Fibroblast of the aortic adventitia (primary cell): ENCODE measurements at places on chromosomes 11 and 22. TPM values are rescaled to one million over a fixed set of nuclear protein-coding genes. Genes with fewer than 3 reads are reported as not detected.

Gene VPREB1
- total RNA-seq, result not detected in 2 replicates

Gene INS
- not detected in 2 replicates for total RNA-seq

Gene OR52E6
- total RNA-seq, result not detected in 2 replicates

Gene TRIM48
- not detected in 2 replicates for total RNA-seq

Gene RFPL2
- not detected in 2 replicates for total RNA-seq

Gene RNF169
- total RNA-seq, result 20.3 and 28.5 TPM in 2 replicates

Gene OR10A4
- not detected in 2 replicates for total RNA-seq

Gene SLC37A4
- total RNA-seq, result 13.4 and 15.5 TPM in 2 replicates
